ENCODE measurements at places on chromosomes 13 and 19. TPM values are rescaled to one million over a fixed set of nuclear protein-coding genes. Genes with fewer than 3 reads are reported as not detected.
A peak's percentile ranks its signal among the peaks of the same experiment; 100 is the strongest.

TBXA2R gene
- 2.2 TPM for total RNA-seq

APOC4 gene
- not detected for total RNA-seq

TUBA3C gene
- total RNA-seq = not detected

FFAR3 gene
- not detected for total RNA-seq

ZNF528 gene
- total RNA-seq = 21.3 TPM

JAK3 gene
- total RNA-seq = 1.6 TPM

CGB3 gene
- not detected for total RNA-seq

- peak; percentile 73 for DNase-seq
Measured at GRCh38 chr19:51735759-51736449, 12.1 kb upstream of the HAS1 start.

DNA sequence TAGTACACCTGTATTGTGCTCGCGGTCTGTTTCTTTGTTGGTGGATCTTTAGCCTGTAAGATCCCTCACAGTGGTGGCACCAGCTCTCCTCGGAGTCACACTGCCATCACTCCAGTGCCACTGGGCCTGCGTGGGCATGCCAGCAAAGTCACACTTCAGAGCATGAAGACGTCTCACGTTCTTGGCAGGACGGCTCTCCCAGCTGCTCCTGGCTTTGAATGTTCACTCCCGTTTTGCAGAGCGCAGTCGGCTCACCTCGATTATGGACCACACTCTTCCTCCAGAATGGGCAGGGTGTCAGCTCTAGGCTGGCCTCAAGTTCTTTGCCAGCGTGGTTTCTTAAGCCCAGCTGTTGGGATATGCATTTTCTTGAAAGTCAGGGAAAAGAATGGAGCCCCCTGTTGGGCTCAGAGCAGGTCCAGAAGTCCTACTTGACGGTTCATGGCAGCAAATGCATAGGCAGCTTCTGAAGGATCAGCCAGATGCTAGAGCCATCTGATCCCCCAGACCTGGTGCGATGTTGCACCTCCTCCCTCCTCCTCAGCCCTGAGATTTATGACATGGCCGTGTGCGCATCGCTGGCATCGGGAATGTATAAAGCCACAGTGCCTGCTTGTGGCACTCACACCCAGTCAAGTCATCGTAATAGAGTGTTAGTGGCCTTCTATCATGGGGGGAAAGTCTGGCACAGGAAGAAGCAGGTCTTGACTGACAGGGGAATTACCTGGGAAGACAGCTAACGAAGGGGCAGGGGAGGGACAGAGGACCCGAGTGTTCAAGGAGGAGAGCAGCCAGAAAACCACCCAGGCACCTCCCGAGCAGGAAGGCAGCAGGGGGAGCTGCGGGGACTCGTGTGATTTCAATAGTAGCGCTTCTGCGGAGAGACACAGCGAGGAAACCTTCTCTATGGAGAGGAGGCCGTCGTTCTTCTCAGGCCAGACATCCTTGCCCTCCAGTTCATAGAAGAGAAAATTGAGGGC, 40.2 kb upstream of the NPAS1 start:
- DNase-seq = no peak

DNA sequence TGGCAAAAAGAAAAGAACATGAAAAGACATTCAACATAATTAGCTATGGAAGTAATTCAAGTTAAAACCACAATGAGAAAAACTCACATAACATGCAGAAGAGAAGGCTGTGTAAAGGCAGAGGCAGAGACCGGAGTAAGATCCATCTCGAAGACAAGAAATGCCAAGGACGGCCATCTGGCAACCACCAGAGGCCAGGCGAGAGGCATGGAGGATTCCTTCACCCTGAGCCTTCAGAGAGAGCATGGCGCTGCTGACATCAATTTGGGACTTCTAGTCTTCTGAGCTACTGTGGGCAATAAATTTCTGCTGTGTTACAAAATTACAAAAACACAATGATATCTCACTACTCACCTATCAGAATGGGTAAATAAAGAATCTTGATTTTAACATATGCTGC, 381.0 kb downstream of the TSHZ3 start:
- no peak for DNase-seq

GRCh38 chr13:93377196-93377595, 150.6 kb downstream of the GPC6 start:
- DNase-seq = no peak

DNA sequence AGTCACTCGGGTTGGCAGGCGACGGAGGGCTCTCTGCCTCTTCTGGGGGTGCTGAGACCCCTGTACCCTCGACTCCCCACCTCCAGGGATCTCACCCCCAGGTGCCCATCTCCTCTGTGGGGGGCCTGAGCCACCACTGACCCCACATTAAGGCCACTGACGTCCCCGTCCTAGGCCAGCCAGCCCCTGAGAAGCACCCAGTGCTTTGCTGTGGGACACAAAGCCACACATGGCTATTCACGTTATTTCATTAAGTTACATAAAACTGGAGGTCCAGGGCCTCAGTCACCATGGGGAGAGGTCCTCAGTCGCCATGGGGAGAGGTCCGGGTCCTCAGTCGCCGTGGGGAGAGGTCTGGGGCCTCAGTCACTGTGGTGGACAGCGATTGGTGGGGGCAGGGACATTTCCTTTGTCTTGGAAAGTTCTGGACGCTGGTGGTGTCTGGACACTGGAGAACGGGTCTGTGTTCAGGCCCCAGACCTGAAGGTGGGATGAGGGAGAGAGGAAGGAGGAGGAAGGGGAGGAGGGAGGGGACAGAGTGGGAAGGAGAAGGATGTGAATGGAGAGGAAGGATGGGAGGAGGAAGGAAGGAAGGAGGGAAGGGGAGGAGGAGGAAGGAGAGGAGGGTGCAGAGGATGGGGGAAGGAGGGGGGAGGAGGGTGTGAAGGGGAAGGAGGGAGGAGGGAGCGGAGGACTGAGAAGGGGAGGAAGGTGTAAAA, 3.9 kb upstream of the EFNA2 start:
- no peak for DNase-seq

- no peak for DNase-seq
Measured at GRCh38 chr13:90713441-90714133, 633.9 kb upstream of the MIR17HG start.

GRCh38 chr13:47409778-47410177, 512.9 kb upstream of the HTR2A start:
- no peak for DNase-seq

DNA sequence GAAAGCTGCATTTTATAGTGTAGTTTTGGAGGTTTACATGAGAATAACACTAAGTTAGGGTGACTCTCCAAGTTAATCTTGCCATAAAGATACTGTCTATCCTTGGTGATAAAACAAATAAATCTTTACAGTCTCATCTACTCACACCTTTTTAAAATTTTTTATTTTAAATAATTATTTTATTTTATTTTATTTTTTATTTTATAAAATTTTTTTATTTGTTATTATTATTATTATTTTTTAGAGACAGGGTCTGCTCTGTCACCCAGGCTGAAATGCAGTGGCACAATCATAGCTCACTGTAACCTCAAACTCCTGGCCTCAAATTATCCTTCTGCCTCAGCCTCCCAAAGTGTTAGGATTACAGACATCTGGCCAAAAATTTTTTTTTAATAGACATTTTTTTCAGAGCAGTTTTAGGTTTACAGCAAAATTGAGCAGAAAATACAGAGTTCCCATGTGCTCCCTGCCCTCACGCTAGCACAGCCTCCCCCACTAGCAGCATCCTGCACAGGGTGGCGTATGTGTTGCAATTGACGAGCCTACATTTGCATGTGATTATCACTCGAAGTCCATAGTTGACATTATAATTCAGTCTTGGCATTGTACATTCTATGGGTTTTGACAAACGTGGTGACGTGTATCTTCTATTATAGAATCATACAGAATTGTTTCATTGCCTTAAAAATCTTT, 41.0 kb downstream of the RASL11A start:
- DNase-seq = no peak

- no peak for DNase-seq
Measured at GRCh38 chr19:40217027-40217810, 965 bp downstream of the TTC9B start.

GRCh38 chr19:31290931-31291590, 58.2 kb downstream of the TSHZ3 start:
- no peak for DNase-seq

GRCh38 chr19:51550848-51551672, 19.6 kb upstream of the SIGLEC6 start:
- no peak for DNase-seq

DNA sequence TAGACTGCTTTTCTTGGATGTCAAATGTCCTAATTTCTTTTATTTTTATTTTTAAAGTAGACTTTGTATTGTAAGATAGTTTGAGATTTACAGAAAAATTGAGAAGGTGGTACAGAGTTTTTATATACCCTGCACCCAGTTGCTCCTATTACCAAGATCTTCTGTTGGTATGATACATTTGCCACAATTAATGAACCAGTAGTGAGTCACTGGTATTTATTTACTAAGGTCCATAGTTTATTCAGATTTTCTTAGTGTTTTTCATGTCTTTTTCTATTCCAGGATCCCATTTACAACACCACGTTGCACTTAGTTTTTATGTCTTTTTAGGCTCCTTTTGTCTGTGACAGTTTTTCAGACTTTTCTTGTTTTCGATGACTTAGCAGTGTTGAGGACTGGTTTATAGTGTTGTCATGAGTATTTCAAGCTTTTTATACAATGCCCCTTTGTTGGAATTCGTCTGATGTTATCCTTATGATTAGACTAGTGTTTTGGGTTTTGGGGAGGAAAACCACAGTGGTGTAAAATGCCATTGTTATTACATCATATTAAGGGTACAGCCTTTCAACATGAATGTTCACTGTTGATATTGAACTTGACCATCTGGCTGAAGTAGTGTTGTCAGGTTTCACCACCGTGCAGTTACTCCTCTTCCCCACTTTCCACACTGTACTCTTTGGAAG, 35.9 kb downstream of the COG3 start:
- DNase-seq = no peak

GRCh38 chr13:89204435-89204834, 1533.3 kb downstream of the SLITRK5 start:
- no peak for DNase-seq

DNA sequence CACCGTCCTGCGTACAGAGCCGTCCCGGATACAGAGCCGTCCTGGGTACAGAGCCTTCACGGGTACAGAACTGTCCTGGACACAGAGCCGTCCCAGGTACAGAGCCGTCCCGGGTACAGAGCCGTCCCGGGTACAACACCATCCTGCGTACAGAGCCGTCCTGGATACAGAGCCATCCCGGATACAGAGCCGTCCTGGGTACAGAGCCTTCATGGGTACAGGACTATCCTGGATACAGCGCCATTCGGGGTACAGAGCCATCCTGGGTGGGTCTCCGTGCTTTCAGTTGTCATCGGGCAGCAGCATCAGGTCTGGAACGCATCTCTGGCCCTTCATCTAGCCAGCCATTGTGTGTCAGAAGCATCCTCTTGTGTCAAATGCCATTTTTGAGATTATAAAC, 222.3 kb upstream of the SOX1 start:
- no peak for DNase-seq

- no peak for DNase-seq
Measured at GRCh38 chr19:28242317-28242927, 970.5 kb downstream of the UQCRFS1 start.

DNA sequence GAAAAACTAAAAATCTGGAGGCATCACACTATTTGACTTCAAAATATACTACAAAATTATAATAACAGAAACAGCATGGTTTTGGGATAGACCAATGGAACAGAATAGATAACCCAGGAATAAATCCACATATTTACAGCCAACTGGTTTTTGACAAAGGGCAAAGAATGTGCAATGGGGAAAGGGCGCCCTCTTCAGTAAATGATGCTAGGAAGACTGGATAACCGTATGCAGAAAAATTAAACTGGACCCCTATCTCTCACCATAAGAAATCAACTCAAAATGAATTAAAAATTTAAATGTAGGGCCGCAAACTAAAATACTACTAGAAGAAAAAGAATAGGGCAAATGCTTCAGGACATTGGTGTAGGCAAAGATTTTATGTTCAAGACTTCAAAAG, 440.5 kb upstream of the SGCG start:
- no peak for DNase-seq

GRCh38 chr19:38862321-38863059, 12.7 kb upstream of the HNRNPL start:
- DNase-seq = no peak
